ENCODE measurements at places on chromosomes 7 and 10. TPM values are rescaled to one million over a fixed set of nuclear protein-coding genes. Genes with fewer than 3 reads are reported as not detected.

DNA sequence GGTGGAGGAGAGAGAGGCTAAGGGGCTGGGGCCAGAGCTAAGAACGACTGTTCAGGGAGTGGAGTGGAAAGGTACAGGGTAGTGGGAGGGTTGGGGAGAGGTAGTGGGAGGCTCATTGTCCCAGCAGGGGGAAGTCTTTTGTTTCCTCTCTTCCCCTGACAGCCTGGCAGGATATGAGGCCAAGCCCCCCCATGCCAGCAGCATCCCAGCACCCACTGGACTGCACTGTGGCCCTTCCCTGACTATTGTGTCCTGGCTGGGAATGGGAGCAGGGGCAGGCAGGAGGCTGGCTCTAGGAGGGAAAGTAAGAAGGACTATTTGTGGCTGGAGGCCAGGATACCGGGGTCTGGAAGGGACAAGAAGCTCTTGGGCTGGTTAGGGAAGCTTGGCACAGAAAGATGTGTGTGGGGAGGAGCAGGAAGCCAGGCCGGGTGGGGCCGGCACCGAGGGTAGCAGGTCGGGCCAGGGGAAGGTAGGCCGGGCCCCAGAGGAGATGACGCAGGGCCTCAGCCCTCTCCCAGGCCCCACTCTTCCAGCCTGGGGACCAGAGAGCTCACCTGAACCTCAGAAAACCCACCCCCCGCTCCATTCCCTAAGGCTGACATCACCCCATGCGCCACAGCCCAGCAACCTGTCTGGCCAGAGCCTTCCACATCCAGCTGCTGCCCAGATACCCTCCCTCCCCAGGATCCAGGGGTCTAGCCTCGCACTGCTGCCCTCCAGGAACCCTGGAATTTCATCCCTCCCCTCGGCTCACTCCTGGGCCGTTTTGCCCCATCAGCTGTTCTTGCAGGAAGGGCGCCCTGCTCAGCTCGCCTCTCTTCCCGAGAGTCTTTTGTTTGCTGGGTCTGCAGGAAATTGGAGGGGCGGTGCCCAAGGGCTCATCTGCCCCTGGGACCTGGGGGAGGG, 8.8 kb upstream of the EPHB4 start:
- peak; percentile 64 for DNase-seq

GRCh38 chr10:6654571-6654970, 74.5 kb upstream of the PRKCQ start:
- no peak for DNase-seq

- DNase-seq = no peak
Observed at GRCh38 chr7:115252461-115252860, 330.6 kb downstream of the MDFIC start.

GRCh38 chr7:28627896-28628295, 215.6 kb downstream of the CREB5 start:
- peak; percentile 65 for DNase-seq

GRCh38 chr7:91491868-91492267, 227.6 kb downstream of the FZD1 start:
- DNase-seq = no peak

DNA sequence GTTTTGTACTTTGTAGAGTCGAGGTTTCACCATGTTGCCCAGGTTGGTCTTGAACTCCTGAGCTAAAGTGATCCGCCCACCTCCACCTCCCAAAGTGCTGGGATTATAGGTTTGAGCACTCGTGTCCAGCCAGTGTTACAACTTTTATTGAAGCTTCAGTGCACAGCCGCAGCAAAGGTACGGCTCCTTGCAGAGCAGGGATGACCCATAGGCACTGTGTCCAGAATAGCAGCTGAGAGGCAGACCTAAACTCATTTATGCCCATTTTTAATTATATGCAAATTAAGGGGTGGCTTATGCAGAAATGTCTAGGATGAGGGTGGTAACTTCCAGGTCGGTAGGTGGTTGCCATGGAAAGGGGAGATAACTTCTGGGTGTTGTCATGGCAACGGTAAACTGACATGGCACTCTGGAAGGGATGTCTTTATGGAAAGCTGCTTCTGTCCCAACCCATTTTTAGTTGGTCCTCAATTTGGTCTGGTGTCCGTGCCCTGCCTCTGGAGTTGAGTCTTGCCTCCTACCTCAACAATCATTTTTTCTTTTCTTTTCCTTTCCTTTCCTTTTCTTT, 22.7 kb downstream of the NYAP1 start:
- DNase-seq = no peak

DNA sequence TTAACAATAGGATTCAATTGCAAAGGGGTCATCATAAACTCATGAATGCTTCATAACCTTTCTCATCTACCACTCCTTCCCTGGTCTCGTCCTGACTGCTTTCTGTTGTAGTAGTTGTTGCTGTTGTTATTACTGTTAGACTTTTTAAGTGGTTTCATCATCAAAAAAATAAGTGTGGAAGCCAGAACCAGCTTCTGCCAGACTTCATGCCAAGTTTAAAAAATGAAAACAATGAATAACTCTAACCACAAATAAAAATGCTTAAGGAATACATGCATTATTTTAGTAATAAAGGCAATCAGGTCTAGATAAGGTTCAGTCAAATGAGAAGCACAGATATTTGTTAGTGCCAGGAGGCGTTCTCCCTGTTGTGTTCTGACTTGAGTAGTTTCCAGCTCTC, 85.4 kb downstream of the PCLO start:
- no peak for DNase-seq

DNA sequence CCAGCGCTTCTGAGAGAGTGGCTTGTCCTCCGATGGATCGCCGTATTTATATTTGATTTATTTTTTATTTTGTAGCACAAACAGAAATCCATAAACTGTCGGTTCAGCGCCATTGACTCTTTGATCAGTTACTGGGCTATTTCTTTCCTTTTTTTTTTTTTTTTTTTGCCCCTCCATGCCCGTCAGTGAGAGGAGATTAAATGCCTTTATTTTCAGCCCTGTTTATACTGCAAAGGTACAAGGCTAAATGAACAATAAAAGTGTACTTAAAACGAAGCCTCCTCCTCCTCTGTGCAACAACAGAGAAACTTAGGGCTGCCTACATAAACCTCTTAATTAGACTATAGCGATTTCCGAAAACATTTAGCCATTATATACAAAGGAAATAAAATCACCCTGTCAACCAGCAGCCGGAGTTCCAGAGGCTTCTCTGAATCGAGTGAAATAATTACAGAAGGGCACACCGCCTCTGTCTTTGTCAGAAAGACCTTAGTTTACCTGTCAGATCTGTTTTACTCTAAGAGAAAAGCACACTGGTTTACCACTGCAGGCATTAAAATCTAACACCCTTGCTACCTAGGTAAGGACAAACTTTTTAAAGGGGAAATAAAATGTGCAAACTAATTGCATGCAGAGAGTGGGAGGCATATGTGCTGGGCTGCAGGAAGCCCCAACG, 3.5 kb downstream of the EBF3 start:
- DNase-seq = peak; percentile 28

DNA sequence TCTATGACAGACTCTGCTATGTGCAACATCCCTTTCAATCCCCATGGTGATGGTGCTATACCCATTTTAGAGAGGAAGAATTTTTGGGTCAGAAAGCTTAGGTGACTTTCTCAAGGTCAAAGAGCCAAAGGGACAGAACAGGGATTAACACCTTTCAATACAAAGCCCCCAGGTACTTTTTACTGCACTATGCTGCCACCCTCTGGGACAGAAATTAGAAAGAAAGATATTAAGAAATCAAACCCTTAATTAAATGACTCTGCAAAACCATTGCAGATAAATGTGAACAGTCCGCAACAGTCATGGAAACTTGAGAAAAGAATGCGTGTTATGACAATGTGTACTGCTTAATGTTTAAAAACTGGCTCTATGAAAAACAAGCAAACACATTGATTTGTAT, 673.7 kb downstream of the MAGI2 start:
- no peak for DNase-seq

GRCh38 chr10:124494046-124494807, 32.6 kb downstream of the LHPP start:
- DNase-seq = peak; percentile 43

DNA sequence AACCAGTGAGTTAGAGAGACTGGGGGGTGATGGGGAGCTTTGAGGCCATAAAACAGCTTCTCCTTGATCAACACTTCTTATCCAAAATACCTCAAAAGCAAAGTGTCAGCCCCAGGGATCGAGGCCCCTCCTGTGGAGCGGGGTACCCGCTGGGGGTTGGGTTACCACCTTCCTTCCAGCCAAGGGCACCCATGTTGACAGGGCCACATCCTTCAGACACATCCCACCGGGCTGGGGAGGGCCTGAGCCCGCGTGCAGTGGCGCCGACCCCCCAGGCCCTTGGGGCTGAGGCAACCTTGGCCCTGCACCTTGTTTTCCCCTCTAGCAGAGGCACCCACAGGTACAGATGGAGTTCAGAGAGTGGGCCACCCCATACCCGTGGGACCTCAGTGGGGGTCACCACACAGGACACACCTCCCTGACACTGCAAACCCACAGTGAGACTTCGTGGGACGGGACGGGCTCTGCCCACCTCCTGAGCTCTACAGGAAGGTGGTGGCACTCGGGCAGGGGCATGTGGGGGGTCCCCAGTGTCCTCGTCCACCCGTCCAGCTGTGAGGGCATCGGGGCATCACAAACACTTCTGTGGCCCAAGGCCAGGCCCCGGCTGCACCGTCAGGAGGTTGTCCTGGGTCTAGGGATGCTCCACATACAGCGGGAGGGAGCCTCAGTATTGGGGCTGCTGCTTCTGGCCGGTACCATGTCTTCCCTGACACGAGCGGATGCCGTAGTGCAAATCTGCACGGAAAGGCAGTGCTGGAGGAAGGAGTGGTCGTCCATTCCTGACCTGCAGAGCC, 10.7 kb downstream of the DPYSL4 start:
- no peak for DNase-seq

GRCh38 chr10:60934215-60935175, 9.5 kb downstream of the RHOBTB1 start:
- peak; percentile 48 for DNase-seq

- DNase-seq = peak; percentile 86
Observed at GRCh38 chr7:15507171-15507570, 54.6 kb downstream of the AGMO start.

GRCh38 chr10:11823122-11823988, at the start of gene PROSER2:
PROSER2 (plus strand) TSS chr10:11823356; CDS start chr10:11852078, 28,722 bp downstream.
- DNase-seq = peak; percentile 81

- no peak for DNase-seq
Observed at GRCh38 chr7:79923953-79924352, 210.7 kb upstream of the GNAI1 start.

- no peak for DNase-seq
Observed at GRCh38 chr7:1377111-1377909, 82.0 kb downstream of the MICALL2 start.

DNA sequence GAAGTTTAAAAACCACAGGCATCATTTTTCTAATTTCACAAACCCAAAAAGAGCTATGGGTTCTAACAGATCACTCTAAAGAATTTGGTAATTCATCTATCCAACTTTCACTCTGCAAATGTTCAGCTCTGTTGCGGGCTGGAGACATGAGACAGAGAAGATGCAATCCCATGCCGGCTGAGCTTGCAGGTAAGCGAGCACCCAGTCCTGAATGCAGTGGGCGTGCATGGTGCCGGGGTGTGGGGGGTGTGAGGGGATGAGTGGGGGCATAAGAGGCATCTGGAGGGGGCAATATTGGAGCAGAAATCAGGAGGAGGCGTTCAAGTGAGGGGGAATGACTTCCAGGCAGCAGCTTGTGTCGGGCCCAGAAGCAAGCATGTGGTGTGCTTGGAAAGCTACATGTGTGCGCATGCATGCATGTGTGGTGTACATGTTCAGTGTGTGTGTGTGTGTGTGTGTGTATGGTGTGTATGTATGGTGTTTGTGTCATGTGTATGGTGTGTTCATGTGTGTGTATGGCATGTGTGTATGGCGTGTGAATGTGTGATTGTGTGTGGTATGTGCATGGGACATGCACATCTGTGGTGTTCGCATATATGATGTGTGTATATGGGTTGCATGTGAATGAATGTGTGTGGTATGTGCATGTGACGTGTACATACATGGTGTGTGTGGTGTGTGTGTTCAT, 172.9 kb downstream of the PRKCQ start:
- no peak for DNase-seq

DNA sequence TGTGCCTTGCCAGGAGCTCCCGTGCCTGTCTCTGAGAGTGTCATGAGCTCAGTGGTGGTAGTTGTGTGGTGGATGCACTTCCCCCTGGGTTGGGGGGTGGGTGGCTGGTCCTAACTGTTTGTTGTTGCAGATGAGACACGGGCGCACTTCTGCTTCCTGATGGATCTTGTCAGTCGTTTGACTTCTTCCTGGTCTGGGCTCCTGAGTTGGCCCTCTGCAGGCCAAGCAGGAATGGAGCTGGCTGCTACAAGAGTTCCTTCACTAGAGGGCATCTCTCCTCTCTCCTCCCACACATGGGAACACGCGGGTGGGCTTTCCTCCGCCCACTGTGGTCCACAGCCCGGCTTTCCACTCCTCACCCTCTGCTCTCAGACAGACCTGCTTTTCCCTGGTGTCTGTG, 82.0 kb downstream of the BMS1 start:
- DNase-seq = no peak

GRCh38 chr10:130014263-130015074, 50.4 kb upstream of the EBF3 start:
- peak; percentile 87 for DNase-seq

DNA sequence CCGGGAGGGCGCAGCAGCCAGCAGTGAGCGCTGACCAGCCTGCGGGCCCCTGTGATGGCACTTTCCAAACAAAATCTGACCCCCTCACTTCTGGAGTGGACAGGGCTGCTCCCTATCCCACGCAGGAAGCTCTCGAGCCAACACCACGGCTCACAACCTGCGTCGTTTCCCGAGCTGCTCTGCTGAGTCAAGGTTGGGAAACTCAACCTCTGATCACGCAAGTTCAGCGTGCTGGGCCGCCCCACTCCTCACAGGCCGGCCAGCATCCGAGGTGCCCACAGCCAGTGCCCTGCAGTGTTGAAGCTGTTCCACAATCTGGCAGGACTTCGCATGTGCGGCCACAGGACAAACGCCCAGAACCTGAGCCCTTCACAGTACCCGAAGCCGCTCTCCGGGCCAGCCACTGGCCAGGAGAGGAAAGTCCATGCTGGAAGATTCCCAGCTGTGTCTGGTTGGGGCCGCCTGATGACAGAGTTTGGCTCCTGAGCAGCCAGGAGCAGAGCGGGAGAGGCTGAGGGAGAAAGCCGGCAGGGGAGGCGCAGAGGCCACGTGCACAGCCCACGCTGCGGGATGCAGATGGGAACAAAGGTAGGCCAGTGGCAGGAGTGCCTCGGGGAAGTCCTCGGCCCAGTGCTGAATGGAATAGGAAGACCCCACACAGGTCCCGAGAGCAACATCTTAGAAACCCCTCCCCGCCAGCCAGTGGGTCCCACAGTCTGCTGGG, 263.3 kb upstream of the TCERG1L start:
- DNase-seq = no peak

GRCh38 chr7:3009086-3009485, 34.6 kb downstream of the CARD11 start:
- no peak for DNase-seq

- no peak for DNase-seq
Observed at GRCh38 chr7:29431686-29432085, 131.9 kb upstream of the PRR15 start.

GRCh38 chr7:150876817-150877526, 24.7 kb downstream of the AOC1 start:
- peak; percentile 95 for DNase-seq

The NEUROG3 gene
- not detected for total RNA-seq

The SEMA3A gene
- total RNA-seq = 42.7 TPM

The IKZF1 gene
- 1.6 TPM for total RNA-seq

The TMEM270 gene
- not detected for total RNA-seq

The TMEM139 gene
- total RNA-seq = 0.40 TPM

The PTPRZ1 gene
- 3.0 TPM for total RNA-seq

The FAM25A gene
- total RNA-seq = not detected

The OPN1SW gene
- not detected for total RNA-seq

The MOGAT3 gene
- not detected for total RNA-seq

The NME8 gene
- total RNA-seq = 0.22 TPM

The CTAGE6 gene
- total RNA-seq = 0.71 TPM

The DLX6 gene
- not detected for total RNA-seq

The CFAP46 gene
- 0.22 TPM for total RNA-seq

The KMT2E gene
- 55.5 TPM for total RNA-seq

Data from muscle of leg (tissue), 16 donors.